ENCODE measurements at places on chromosomes 1 and 21. TPM values are rescaled to one million over a fixed set of nuclear protein-coding genes. Genes with fewer than 3 reads are reported as not detected.

- H3K36me3 ChIP-seq: no peaks in the 10 kb centered on the region
- no peak overlapping the region for H3K27ac ChIP-seq
- no peak overlapping the region for H3K4me3 ChIP-seq
- no peaks in the 10 kb centered on the region for H3K4me1 ChIP-seq
- no peak for DNase-seq
Observed at GRCh38 chr1:83626603-83627002, 372.3 kb downstream of the TTLL7 start.

GRCh38 chr1:57672346-57673140, 248.7 kb upstream of the DAB1 start:
- H3K4me1 ChIP-seq: no peaks in the 10 kb centered on the region
- no peaks in the 10 kb centered on the region for H3K36me3 ChIP-seq
- DNase-seq: no peak
- no peak overlapping the region for H3K4me3 ChIP-seq
- H3K27me3 ChIP-seq: no peaks in the 10 kb centered on the region
- no peak overlapping the region for H3K27ac ChIP-seq

DNA sequence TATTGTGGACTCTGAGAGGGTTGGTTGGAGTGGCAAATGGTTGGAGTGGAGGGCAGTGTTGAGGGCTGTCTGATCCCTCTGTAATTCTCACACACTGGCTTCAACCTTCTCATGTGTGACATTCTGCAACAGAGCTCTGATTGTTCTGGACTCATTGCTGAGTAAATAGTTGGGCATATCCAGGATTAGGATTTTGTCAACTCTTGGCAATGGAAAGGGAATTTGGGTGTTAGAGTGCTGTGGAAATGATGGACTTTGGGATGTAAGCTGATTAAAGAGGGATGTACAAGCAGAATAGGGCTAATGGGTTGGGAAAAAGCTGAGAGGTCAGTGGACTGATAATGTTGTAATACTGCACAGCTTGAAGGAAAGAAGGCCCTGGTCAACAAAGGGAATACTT, 16.5 kb downstream of the TLCD4 start:
- no peak for DNase-seq
- no peak overlapping the region for H3K4me3 ChIP-seq
- no peak overlapping the region for H3K27ac ChIP-seq
- no peaks in the 10 kb centered on the region for H3K27me3 ChIP-seq

DNA sequence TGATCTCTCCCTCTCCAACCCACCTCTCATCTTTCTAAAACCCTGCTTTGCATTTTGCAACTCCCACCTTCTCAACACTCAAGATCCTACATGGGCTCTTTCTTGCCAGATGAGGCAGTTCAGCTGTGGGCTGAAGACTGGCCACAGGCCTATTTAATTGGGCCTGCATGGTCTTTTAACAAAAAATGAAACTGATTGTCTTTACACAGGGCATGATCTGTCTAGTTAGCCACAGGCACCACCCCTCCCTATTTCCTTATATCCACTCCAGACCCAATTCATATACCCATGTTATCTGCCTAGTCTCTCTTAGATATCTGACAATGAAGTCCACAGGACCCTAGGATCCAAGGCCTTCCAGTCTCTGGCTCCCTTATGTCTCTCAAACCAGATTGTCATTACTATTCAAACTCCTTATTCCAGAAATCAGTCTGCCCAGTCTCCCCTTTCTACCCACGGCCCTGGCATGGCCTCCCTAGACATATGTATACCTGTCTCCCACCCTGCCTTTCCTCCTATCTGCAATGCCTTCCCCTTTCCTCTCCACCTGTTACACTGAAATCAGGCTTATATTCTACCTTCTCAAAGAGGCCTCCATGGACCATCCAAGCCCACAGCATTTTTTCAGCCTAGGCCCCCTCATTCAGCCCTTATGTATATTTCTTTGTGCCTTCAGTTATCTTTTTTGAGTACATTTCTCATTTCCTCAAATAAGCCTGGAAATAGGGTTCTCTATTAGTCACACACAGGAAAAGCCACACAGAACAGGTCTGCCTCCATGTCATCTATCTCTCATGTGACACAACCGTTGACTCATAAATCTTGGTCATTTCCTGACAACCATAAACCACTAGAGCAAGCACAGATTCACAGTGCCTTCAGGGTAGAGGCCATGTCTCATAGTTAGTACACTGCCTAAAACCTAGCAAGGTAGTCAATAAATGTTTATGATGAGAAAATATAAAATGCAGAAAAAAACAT, 39.0 kb downstream of the LPAR3 start:
- no peak for DNase-seq
- H3K4me3 ChIP-seq: no peak overlapping the region
- no peaks in the 10 kb centered on the region for H3K4me1 ChIP-seq
- no peak overlapping the region for H3K27ac ChIP-seq

GRCh38 chr1:164524810-164525209, 34.2 kb upstream of the PBX1 start:
- H3K4me1 ChIP-seq: no peaks in the 10 kb centered on the region
- H3K27me3 ChIP-seq: no peaks in the 10 kb centered on the region
- no peaks in the 10 kb centered on the region for H3K36me3 ChIP-seq
- no peak overlapping the region for H3K4me3 ChIP-seq
- H3K27ac ChIP-seq: no peak overlapping the region

- peaks cover 5% of the 10 kb centered on the region for H3K27me3 ChIP-seq
- H3K4me1 ChIP-seq: peaks cover 3% of the 10 kb centered on the region
- H3K4me3 ChIP-seq: peak overlapping the region; percentile 50
Observed at GRCh38 chr21:25639551-25640201, 618 bp downstream of the JAM2 start.

- no peaks in the 10 kb centered on the region for H3K27me3 ChIP-seq
- DNase-seq: no peak
- no peak overlapping the region for H3K27ac ChIP-seq
- H3K4me1 ChIP-seq: no peaks in the 10 kb centered on the region
Observed at GRCh38 chr1:91784191-91784590, 101.8 kb downstream of the TGFBR3 start.

- H3K4me3 ChIP-seq: no peak overlapping the region
- no peaks in the 10 kb centered on the region for H3K4me1 ChIP-seq
- H3K36me3 ChIP-seq: peaks cover 2% of the 10 kb centered on the region
- DNase-seq: no peak
- 0 out of 2 replicates have a peak overlapping the region, but pooled peaks have one; percentile 3 for H3K27ac ChIP-seq
- H3K27me3 ChIP-seq: no peaks in the 10 kb centered on the region
Observed at GRCh38 chr1:44284184-44284583, 70.9 kb downstream of the ERI3 start.

- no peaks in the 10 kb centered on the region for H3K36me3 ChIP-seq
- peak within 1 kb of the TSS; percentile 81 for H3K27ac ChIP-seq
- peak; percentile 98 for DNase-seq
- peak within 1 kb of the TSS; percentile 87 for H3K4me3 ChIP-seq
Observed at GRCh38 chr1:214602764-214603657, at the start of gene CENPF. CENPF (plus strand) TSS chr1:214603195; CDS start chr1:214613755, 10,560 bp downstream.

- DNase-seq: no peak
- H3K27me3 ChIP-seq: peaks cover 24% of the 10 kb centered on the region
- peaks cover 29% of the 10 kb centered on the region for H3K4me1 ChIP-seq
- no peaks in the 10 kb centered on the region for H3K36me3 ChIP-seq
- H3K4me3 ChIP-seq: peak overlapping the region; percentile 58
- no peak overlapping the region for H3K27ac ChIP-seq
Observed at GRCh38 chr1:29236712-29237128, 398 bp downstream of the PTPRU start.

- no peak overlapping the region for H3K4me3 ChIP-seq
- H3K27ac ChIP-seq: no peak overlapping the region
- no peaks in the 10 kb centered on the region for H3K27me3 ChIP-seq
- no peaks in the 10 kb centered on the region for H3K36me3 ChIP-seq
- peaks cover 19% of the 10 kb centered on the region for H3K4me1 ChIP-seq
- no peak for DNase-seq
Observed at GRCh38 chr1:81820765-81821164, 20.0 kb downstream of the ADGRL2 start.

GRCh38 chr1:10546896-10547295, 72.1 kb downstream of the PEX14 start:
- no peaks in the 10 kb centered on the region for H3K27me3 ChIP-seq
- peak overlapping the region; percentile 28 for H3K27ac ChIP-seq
- DNase-seq: peak; percentile 43

Gene GRIK3
- total RNA-seq: 3.7 TPM

All from H1 (cell line).